ENCODE measurements at places on chromosomes 1 and 21.

DNA sequence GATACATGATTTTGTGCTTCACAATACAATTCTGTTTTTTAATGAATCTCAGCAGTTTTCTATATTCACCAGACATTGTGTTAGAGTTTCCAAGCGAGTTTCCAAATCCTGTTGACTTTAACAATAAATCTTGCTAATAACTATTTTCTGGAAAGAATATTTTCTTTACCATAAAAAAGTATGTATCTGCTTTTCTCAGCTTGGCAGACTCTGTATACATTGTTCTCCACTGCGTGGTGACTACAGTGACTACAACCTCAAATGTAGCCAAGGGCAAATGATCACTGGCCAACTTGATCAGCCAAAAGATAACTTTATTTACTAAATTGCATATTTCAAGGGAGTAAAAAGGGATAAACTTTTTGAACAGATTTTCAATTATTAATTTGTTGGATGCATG lies 325.9 kb upstream of the ADAMTS5 start:
- no peak for DNase-seq

- DNase-seq = peak; percentile 86
Observed at GRCh38 chr21:26572702-26573381, at the start of gene CYYR1. TSS of gene CYYR1 (minus strand) at chr21:26573286. CDS start at chr21:26572940, 346 bp downstream.

- no peak for DNase-seq
Observed at GRCh38 chr1:221774054-221774842, 32.4 kb upstream of the DUSP10 start.

DNA sequence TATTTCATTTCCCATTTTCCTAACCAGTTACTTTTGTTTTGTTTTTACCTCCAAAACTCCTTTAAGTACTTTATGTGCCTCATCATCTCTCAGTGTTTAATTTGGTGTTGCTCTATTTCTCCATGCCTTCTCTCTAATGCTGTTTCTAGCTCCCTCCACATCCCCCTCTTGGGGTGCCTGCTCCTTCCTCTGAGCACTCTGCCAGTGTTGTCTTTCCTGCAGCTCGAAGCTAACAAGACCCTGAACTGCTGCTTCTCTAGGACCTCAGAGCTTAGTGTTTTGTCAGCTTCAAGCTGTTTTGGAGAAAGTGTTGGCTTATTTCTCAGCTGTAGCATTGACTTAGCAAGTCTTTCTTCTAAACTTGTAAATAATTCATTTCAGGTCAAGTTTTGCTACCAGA lies 290.6 kb downstream of the DPYD start:
- DNase-seq = no peak

GRCh38 chr1:218024211-218024720 lies 260.8 kb upstream of the RRP15 start:
- no peak for DNase-seq

GRCh38 chr1:115624859-115625258 lies 16.9 kb upstream of the VANGL1 start:
- DNase-seq = no peak

DNA sequence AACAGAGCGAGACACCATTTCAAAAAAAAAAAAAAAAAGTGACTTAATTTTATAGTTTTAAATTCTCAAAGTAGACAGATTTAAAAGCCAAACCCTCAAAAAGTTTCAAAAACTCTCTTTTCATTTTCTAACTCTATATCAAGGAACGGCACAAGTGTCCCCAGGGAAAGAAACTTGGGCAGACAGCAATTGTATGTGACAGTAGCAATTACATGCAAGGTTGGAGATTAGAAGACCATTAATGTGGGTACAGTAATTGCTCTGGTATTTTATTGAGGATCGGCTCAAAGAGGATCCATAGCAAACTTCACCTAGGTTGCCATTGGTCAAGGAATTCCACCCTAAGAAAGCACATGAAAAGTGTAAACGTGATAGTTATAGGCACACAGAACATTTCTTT lies 46.2 kb downstream of the ACBD6 start:
- no peak for DNase-seq

DNA sequence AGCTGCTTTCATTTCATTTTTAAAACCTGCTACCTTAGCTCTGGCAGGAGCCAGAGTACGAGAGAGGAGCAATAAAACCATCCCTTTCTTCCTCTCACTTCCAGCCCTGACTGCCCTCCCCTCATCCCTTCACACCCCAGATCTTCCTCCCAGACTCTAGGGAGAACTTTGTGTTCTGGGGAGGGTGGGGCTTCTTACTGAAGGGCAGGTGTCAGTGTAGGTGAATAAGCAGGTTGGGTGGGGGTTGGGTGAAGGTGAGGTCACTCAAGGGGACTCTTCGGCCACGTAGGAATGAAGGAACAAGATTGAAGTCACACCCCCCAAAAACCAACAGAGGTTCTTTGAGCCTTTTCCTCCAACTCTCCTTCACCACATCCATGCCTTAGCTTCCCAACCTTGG lies 88.9 kb downstream of the CD58 start:
- no peak for DNase-seq

DNA sequence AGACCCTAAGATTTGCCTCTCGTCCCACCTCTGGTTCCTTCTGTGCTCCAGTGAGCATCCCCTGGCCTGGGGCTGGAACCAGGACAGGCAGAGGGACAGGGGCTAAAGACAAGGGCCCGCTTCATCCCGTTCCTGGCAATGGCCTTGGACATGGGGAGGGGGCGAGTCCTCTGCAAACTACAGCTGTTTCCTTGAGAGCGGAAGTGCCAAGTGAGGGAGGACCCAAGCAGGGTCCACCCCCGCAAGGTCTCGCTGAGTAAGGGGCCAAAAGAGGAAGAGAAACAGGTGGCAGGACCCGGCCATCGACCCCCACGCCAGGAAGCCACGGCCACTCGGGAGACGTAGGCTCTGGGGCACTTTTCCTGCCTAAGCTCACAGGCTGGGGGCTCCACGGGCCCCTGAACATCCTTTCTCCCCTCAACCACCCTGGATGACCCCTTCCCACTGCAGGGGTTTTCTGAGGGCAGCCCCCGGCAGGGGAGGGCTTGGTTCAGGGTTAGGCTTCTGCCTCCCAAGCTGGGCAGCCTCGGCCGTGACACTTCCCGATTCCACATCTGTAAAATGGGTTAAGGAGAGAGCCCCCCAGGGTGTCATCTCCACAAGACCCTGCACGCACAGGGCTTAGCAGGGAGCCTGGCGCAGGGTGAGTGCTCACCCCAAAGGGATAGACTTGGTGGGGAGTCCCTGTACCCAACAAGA lies 17.9 kb upstream of the PLEKHG5 start:
- no peak for DNase-seq

DNA sequence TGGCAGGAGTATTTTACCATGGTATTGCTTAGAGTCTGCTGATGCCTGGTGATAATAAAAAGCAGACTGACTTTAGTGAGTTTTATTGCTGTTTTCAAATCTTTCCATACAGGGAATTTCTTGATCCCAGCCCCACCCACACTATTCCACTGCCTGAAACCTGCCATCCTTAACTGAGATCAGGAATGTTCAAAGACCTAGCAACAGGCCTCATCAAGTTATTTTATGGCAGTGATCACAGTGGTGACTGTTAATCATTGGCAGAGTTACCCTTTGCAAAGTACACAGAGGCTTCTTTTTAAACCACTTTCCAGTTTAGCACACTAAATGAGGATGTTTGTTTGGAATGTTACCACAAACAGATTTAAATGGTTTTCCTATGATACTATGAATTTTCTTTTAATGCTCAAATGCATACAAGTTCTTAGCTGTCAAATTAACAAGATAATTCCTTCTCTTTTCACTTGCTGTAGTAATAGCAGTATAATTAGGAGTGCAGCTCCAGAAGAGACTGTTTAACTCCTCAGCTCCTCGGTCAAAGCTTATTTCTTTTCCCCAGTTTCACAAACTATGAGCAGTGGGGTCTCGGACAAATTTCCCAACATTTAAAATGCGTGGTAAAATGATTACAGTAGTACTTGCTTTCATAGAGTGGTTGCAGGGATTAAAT lies 69.9 kb upstream of the USP25 start:
- no peak for DNase-seq

DNA sequence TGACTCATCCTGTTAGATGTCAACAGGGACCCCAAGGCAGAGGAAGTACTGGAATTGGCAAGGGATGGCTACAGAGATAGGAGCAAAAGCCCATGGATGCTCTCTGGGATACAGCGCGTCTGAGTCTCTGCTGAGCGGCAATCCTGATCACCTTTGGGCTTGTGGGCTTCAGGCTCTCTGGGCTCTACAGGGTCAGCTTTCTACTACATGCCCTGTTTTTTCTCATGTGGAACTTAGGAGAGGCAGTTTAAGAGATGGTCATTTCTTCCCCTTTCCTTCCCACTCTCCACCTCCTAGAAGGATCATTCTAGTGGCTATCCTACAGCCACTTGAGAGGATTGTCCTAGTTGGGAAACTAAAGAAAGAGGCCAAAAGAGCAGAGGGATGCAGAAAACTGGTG lies 1.3 kb downstream of the LINGO4 start:
- DNase-seq = no peak

DNA sequence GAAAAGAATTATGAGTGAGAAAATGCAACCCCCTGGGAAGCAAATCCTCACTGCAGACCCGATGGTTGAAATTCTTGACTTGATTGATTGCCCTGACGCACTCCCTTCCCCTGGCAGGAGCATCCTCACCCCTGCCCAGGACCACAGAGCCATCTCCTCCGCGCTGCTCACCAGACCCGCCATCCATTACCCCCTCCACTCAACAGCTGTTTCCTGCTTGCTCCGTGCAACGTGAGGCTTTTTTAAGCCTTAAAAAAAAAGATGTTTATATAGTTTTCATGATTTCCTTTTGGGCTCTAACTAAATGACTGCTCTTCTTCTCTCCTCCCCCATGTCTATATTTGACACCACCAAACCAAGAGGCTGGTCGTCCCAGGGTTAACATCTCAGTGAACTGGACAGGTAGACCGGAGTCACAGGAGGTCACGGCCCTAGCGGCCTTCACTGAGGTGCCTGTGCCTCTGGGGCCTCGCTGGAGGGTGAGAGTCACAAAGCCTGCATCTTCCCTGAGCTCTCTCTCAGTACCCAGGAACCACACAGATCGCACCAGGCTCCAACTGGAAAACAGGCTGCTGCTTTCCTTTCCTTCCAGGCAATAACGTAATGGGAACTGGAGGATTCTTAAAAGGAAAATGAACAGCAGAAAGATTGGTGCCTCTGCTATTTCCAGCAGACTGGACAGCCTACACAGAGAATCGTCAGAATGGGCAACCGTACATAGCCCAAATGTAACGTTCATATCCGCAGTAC lies 49.8 kb downstream of the ZBTB18 start:
- DNase-seq = no peak

Measured in ecto neural progenitor cell (in vitro differentiated cells).